Activated T-cell treated with anti-CD3 and anti-CD28 coated beads for 1 hour (primary cell): ENCODE measurements at places on chromosomes 6 and 20.
A peak's percentile ranks its signal among the peaks of the same experiment; 100 is the strongest.

DNA sequence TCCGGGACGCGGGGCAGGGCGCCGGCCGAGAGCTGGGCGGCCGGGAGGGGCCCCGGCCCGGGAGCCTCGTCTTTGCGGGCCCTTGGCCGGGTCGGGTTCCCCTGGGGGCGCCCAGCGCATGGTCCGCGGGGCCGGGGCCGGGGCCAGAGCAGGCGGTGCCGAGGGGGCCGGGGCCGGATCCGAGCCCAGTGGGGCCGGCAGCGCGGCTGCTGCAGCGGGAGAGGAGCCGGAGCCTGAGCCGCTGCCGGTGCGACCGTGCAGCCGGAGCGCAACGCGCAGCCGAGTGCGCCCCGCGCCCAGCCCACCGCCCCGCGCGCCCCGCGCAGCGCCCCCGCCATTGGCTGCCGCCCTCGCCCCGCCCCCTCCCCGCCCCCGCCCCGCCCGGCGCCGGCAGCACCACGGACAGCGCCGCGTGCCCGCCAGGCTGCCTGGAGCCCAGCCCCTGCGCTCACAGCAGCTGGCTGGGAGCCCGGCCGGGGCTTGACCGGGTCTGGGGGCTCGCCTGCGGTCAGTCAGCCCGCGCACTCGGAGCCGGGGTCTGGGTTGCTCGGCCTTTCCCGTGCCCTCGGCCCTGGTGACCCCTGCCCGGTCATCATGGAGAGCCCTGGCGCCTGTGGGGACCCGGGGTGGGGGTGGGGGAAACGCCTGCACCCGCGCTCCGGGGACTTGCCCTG is at the start of gene HRH3:
Gene HRH3 (minus strand): TSS at position 287 of the 674 bp plus-strand sequence. CDS start 308 bp downstream, outside the sequence.
- DNase-seq, result peak; percentile 24

DNA sequence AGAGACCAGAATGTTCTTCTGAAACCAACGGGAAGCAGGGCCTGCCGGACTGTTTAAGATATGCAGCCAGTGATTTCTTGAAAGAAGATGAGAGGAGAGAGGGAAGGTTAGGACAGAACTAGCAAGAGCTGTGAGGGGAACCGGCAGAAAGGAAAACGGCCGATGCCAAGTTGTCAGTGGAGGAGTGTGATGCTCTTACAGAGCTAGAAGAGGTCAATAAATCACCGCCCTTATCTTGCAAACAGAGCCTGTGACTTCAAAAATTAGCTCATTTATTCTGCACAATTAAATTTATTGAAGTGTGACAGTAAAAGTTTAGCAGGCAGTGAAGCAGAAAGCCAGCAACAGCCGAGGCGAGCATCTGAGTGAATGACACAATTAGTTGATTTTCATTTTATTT is 509.5 kb upstream of the ID4 start:
- no peak for DNase-seq

DNA sequence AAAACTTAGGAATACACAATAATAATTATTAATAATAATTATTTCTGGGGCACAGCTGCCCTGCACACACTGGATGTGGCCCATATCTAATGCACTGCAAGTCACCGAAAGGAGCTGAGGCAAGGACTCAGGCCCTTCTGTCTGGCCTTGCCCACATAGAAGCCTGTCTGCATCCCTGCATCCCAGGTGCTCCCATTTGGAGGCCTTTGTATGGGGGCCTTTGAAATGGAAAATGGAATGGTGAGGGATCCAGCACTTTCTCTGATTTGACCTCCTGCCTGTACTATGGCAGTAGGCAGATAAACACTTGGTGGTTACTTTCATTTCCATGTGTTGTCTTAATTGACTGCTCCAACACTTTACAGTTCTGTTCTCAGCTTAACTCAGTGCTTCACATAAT is 75.7 kb upstream of the PTCHD4 start:
- DNase-seq, result no peak

GRCh38 chr6:145067430-145067829 is 667.9 kb downstream of the EPM2A start:
- DNase-seq, result no peak

GRCh38 chr20:44776980-44777379 is 31.3 kb downstream of the KCNK15 start:
- DNase-seq, result no peak

DNA sequence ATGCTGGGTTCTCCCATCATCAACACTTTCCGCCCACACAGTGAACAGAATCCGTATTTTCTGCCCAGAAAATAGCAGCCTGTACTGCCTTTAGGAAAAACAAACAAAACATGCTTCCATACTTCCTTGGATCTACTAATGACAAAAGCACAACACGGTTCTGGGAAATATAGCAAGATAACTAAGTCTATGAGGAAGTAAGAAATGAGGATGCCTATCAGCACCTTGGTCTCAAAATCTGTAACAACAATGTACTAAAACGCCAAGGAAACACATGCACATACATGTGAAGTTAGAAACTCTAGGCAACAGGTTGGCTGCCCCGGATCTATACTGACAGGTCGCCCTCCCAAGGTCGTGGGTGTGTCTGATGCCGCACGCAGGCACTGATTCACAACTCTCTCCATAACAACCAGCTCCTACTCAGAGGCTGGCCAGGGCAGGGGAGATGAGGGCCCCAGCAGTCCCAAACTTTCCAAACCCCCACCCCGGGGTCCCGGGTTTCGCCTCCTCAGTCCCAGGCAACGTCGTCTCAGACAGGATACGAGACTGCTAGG is 710 bp downstream of the BTBD9 start:
- DNase-seq, result peak; percentile 43

DNA sequence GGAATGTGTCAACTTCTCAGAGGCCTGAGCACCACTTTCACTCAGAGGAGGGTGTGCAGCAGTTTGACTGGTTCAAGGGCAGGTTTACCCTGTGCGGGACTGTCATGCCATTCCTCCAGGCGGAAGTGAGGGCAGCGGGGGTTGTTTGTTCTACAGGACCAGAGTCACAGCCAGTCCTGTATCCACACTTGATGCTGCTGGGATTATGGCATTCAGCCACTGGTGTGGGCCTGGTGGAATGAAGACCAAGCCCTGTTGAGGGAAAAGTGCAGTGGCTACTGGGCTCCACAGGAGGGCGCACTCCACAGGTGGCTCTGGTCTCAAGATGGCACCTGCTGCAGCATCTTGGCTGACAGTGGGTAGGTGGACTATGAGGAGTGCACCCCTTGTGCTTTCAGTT is 14.8 kb downstream of the SEMG2 start:
- no peak for DNase-seq

DNA sequence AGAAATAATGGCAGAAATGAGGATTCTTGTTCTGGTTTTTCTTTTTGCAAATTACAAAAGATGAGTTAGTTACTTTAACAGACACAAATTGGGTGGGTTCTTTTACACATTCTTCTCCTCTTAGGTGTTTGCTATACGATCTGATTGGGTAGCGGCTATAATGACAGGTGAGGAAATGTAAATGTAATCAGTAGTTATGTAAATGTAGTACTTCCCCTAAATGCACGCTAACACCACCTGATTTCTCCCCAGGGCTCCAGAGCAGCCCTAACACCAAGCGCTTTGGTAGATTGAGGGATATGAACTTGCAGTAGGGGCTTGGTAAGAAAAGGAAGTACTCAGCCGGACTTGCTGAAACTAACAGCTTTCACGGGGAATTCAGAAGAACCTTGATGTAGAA is 499.4 kb upstream of the NOX3 start:
- DNase-seq, result no peak

DNA sequence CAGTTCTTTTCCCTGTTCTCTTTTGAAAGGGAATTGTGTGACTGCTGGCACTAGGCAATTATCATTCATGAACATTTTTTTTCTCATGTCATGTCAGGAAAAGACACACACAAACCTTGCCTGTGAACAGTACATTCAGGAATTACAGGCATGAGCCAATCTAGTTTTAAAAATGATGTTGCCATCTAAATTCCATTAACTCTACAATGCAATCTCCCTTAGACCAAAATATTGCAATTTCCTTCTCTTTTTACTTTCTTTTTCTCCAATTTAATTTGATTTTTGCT is 127.5 kb upstream of the STMND1 start:
- no peak for DNase-seq

GRCh38 chr6:156348424-156348823 is 428.8 kb upstream of the ARID1B start:
- no peak for DNase-seq

DNA sequence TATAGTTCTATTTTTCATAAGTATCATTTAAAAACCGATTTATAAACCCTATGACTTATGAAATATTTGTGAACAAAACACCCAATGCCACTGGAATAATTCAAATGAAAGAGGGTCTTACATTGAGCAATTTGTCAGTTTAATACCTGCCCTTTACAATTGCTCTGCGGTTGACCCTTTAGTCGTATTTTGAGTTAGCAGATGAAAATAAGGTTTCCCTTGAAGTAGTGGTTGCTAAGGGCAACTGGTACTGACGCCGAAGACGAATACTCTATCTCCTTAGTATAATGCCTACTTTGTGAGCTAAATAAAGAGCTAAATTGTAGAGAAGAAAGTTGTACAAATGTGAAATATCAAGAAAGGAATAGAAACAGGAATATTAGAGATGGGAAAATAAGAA is 69.4 kb downstream of the KCNQ5 start:
- no peak for DNase-seq

DNA sequence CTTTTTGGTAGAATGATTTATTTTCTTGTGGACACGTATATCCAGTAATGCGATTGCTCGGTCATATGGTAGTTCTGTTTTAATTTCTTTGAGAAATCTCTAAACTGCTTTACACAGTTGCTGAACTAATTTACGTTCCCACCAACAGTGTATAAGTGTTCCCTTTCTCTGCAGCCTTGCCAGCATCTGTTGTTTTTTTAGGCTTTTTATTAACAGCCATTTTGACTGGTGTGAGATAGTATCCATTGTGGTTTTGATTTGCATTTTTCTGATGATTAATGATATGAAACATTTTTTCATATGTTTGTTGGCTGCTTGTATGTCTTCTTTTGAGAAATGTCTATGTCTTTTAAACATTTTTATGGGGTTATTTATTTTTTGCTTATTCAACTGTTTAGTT is 196.7 kb downstream of the MOXD1 start:
- DNase-seq, result no peak

- DNase-seq, result no peak
These were observed 93.6 kb downstream of the RREB1 start for GRCh38 chr6:7201444-7201731.

DNA sequence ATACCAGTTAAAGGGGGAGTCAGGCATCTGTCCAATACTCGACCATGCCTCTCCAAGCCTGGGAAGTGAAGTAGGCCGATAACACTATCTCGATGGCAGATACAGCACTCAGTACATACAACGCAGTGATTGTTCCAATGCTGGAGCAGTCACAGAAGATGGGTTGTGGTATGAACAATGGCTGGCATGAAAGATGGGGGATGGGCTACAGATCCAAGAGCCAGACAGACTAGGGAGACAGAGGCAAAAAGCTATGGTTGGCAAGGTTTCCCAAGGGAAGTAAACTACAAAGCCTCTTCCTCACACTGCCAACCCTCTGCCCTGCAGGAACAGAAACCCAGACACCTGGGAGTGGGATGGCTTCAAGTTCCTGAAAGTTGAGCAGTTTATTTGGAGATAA is 19.2 kb downstream of the FKBP1A start:
- no peak for DNase-seq

GRCh38 chr6:43773050-43773979 is 3.3 kb downstream of the VEGFA start:
- DNase-seq, result peak; percentile 20

DNA sequence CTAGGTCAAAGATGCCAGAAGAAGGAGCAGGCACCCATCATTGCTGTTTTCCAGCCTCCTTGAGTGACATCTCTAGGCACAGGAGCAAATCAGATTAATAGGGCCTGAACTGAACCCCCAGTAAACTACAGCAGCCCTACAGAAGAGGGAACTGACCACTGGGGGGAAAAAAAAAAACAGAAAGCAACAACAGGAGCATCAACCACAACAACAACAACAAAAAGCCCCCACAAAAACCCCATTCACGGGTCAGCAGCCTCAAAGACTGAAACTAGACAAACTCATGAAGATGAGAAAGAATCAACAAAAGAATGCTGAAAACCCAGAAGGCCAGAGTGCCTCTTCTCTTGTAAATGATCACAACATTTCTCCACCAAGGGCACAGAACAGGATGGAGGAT is 537.4 kb upstream of the BTBD3 start:
- DNase-seq, result no peak

- no peak for DNase-seq
These were observed 3.1 kb upstream of the CSE1L start for GRCh38 chr20:49043000-49043399.

- DNase-seq, result no peak
These were observed 2.0 kb downstream of the VSTM2L start for GRCh38 chr20:37904845-37905373.

- DNase-seq, result no peak
These were observed 10.1 kb upstream of the TMEM244 start for GRCh38 chr6:129871221-129871620.

DNA sequence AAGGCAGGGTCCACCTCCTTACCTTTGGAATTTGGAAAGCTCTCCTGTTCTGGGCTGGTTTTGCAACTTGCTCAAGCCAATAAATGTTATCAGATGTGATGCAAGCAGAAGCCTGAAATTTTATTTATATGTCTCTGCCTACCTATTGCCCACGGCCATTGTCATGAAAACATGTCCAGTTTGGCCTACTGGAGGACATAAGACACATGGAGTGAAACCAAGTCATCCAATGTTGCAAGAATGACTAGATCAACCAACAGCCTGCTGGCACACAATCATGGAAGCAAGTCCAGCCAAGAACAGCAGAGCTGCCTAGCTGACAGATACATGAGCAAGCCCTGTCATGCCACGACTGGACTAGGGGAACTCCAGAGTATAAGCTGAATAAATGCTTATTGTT is 56.7 kb upstream of the IRAK1BP1 start:
- no peak for DNase-seq

DNA sequence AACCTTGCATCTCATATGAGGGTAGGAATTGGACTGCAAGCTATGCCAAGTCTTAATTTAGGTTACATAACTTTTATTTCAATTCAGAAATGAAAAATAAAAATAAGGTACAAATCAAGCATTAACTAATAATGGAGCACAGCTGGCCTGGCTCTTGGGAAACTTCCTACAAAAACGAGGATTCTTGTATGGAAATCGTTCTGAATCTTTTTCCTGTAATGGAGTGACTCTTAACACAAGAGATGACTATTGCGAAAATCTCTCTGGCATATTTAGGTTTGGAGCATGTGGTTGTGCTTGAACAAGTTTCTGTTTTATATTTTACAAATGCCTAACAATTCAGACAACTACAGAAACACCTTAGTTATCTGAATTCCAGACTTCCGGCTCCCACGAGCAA is 34.0 kb upstream of the PI16 start:
- DNase-seq, result no peak

DNA sequence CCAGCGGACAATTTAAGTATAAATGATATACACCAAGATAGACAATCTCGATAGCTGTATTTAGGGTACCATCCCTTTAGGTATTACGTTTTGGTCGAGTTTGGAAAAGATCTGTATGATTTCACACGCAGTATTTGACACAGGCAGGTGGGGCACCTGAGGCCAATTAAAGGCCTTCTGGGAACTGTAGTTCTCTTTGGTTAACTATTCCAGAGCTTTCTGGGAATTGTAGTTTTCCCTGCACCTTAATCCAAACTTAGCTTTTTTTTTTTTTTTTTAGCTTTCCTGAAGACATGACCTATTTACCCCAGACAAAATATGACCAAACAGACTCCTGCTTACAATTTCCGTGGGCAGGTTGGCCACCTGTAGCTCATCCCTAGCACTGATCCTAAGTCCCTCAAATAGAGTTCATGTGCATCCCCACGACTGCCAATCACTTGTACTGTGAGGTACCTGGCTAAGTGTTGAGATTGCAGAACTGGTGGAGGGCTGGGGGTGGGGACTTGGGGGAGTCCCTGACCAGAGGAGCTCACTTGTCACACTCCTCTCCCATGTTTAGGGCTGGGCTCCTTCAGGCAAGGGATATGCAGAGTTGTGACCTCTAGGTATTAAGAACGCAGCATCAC is 999 bp upstream of the EHMT2 start:
- no peak for DNase-seq

GRCh38 chr20:47272893-47273590 is 83.5 kb downstream of the ZMYND8 start:
- peak; percentile 7 for DNase-seq
